ENCODE measurements at places on chromosomes 11 and 22.
A peak's percentile ranks its signal among the peaks of the same experiment; 100 is the strongest.

DNA sequence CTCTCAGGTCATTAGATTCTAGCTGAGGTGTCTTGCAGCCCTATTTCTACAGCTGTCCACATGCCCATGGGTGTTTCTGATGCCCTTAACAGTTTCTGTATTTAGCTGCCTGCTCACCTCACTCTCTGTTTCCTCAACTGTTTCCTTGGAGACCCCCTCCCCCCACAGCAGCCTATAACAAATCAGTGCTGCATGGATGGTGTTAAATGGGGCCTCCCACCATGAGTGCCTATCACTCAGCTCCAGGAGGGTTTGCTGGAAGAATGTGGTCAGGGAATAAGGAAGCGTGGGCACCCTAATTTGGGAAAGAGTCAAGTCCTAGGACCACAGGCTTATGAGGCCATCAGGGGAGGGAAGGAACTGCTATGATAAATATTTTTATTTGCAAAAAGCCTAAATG is 8.6 kb downstream of the KLHL35 start:
- DNase-seq = no peak

- no peak for DNase-seq
These were observed 16.4 kb downstream of the IFITM10 start for GRCh38 chr11:1733716-1734640.

DNA sequence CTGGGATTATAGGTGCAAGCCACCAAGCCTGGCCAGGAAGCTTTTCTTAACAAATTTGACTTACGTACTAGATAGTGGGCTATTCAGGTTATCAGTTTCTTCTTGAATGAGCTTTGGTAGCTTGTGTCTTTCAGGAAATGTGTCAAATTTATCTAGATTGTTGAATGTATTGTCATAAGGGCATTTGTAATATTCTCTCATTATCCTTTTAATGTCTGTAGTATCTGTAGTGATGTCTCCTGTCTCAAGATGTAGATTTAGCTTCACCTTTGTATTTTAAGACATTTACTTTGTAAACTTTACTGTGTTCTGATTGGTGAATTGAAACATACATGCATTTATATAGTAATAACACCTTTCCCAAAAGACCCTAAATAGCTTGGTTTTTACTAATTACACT is 20.7 kb downstream of the ARHGAP8 start:
- no peak for DNase-seq

DNA sequence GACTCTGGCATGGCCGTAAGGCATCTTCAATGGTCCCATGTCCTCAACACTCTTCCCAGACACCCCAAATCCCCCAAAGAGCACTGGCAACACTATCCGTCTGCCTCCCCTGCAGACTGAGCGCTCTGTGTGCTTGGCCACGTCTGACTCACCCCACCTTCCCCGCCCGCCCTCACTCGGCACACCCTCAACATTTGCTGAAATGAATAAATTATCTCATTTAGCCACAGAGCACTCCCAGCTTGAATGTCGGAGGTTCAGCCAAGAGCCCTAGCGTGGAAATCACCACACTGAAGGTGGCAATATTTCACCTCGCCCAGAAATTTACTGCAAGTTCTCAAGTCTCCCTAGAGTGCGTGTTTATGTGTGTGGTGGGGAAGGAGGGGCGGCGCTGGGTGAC is 46.6 kb upstream of the TCF20 start:
- DNase-seq = no peak

- DNase-seq = no peak
These were observed 2.6 kb upstream of the C11orf91 start for GRCh38 chr11:33703234-33703633.

GRCh38 chr11:114762408-114762807 is 84.1 kb downstream of the NXPE2 start:
- peak; percentile 16 for DNase-seq

- no peak for DNase-seq
These were observed 393.5 kb downstream of the TENM4 start for GRCh38 chr11:79047321-79047720.

DNA sequence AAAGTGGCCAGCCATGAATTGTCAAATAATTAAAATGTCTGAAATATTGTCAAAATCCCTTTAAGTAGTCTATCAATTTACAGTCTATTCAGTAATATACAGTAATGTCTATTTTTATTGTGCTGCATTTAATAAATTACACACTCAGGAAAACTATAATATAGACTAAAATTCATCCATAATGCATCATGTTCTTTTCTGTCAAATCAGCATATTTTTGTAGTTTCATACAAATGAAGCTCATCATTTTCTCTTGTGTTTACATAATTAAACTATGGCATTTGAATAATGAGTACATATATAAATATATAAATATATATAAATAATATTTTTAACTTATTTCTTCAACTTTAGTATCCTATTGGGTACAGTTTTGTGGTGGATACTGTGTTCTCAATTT is 868.7 kb upstream of the CHORDC1 start:
- DNase-seq = no peak

- no peak for DNase-seq
These were observed 1.5 kb downstream of the SLC2A11 start for GRCh38 chr22:23859201-23859600.

DNA sequence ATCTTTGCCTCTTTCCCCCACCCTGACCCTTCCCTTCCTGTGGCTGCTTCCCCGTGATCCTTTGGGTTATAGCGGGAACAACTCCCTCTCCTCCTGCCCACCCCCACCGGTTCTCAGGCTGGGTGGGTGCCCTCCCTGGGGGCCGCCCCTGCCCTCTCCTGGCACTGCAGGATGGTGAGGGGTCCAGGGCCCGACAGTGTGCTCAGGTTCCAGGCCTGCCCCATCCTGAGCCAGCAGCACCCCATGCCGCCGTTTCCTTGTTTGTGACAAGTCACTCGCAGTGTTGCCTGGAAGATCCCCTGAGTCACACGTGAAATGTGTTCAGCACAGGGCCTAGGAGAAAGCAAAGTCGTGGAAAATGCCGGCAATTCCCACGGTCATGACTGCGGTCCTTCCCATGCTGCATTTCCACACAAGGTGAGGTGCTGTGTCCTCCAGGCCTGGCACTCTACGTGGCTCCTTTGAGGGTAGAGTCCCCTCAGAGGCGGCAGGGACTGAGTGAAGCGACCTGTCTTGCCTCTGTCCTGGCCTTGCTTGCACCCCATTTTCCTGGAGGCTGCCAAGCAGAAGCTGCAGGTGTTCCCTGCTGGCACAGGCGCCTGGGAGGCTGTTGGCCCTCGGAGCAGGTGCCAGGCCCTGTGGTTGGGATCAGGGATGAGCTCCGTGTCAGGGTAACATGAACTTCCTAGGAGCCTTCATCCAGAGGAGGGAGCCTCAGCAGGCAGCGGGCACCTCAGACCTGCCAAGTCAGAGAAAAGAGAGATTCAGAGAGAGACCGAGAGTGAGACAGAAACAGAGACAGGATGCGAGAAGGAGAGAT is 80.5 kb upstream of the LINC01488 start:
- DNase-seq = no peak

DNA sequence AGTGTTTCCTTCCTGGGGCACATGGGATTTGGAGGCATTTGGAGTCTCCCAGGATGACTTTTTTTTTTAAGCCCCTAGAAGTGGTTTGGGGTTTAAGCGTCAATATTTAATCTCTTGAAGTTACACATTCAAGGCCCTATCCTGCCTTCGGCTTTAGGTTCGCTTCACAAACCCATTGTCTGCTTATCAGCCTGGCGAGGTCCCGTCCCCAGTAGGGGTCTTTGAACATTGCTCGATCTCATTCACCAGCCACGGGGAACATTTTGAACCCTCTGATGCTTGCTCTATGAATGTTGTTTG is 75.9 kb downstream of the KCNQ1 start:
- DNase-seq = no peak

- DNase-seq = no peak
These were observed 8.9 kb downstream of the ALX4 start for GRCh38 chr11:44300844-44301563.

DNA sequence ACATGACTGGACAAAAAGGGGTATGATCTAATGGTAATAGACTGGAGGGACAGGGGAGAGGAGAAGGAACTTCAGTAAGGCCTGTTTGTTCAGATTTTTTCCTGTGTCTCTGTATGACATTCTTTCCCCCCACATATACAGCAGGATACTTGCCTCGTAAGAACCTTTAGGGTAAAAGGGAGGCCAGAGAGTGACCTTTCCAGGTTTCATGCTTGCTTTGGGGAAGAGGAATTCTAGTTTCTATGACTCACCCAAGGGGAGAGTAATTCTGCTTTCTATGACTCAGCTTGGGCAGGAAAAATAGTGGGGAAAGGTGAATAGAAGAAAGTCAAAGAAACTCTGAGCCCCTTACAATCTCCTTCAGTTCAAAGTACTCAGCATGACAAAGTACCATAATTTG is 457.0 kb downstream of the DLG2 start:
- DNase-seq = no peak

GRCh38 chr11:47508240-47508957 is 44.5 kb downstream of the CELF1 start:
- DNase-seq = no peak

GRCh38 chr11:113289431-113290187 is 24.8 kb upstream of the TTC12 start:
- peak; percentile 19 for DNase-seq

DNA sequence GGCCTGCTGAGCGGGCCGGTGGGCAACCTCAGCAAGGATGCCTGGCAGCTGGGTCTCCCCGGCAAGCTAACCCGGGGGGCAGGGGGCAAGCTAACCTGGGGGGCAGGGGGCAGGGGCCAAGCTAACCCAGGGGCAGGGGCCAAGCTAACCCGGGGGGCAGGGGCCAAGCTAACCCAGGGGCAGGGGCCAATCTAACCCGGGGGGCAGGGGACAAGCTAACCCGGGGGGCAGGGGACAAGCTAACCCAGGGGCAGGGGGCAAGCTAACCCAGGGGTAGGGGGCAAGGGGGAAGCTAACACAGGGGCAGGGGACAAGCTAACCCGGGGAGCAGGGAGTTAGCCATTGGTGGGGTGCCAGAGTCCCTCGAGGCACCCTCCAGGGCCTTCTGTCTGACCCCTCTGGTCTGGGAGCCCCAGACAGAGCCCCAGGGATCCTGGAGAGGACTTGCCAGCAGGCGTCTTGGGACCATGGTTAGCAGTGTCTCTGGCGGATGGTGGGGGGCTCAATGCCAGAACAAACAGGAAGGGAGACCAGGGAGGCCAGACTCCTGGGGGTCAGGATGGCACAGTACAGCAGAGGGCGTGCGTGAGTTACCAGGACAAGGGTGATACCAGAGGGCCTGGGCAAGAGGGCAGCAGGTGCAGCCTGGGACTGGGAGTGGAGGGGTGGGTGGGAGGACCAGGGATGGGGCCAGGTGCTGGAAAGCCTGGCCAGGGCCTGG is 16.1 kb downstream of the IGF2 start:
- DNase-seq = no peak

DNA sequence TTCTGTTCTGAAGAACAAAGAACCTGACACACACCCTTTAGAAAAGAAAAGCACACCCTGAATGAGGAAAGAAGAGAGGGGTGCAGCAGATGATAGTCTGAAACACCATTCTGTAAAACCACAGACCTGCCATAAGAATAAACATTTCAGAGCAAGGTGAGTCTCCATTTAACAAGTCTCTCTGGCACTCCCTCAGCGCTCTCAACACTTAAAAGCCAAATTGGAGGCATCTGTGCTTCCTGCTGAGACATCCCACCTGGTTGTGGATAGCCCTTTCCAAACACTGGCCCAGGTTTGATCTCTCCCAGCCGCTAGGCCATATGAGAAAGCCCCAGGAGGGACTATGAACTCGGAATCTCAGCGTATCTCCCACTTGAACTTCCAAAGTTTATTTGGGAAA is 36.3 kb downstream of the ETS1 start:
- no peak for DNase-seq

- no peak for DNase-seq
These were observed 4.0 kb downstream of the DSCAML1 start for GRCh38 chr11:117792992-117793391.

DNA sequence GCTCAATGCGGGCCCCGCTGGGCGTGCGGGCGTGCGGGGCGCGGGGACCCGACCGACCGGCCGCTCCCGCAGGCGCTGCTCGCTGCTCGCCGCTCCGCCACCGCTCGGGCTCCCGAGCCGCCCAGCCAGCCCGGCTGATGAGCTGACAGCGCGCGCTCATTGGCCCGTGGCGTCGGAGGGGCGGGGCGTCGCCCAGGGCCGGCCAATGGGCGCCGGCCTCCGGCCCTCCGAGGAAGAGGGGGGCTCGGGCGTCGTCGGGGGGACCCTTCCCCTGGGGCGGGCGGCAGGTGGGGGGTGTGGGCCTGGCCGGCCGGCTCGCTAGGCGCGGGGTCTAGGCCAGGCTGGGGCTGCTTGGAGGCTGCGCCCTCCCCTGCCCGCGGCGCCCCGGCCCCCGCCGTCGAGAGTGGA is at the start of gene SCUBE1:
Gene SCUBE1, minus strand, starts transcription at position 111 of the 408 bp plus-strand sequence. CDS start 111 bp downstream, outside the sequence.
- DNase-seq = no peak

GRCh38 chr11:62931499-62932278 is 10.5 kb upstream of the CHRM1 start:
- DNase-seq = no peak

GRCh38 chr11:133576351-133576750 is 44.0 kb upstream of the OPCML start:
- no peak for DNase-seq

GRCh38 chr11:117908109-117908895 is 20.9 kb downstream of the TMPRSS13 start:
- DNase-seq = no peak

DNA sequence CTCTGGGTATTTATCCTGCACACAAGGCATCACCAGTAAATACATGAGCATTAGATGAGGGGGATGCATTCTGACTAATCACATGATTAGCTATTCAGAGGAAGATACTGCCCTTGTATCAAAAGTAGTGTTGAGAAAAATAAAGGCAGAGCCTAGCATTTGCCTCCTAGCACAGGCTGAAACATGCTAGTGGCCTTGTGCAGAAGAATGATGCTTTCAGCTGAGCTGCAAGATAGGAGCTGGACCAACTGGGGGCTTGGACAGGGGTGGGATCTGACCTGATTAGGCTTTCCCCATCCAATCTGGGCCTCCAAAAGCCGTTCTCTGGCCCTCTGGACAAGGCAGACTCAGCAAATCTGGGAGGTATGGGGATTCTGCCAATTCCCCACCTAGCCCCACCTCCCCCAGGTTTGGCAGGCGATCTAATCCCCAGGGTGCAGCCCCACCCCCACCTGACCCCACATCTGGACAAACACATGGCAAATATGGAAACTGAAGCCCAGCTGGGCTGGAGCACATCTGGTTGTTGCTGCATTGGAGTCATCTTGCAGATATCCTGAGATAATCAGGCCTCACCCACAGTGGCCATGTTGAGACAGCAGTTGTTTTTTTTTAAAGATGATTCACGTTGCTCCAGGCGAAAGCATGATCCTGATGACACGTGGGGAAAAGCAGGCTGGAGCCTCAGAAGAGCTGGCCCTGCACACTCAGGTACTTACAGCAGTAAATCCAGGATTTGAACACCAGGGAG is 4.4 kb upstream of the MISFA start:
- peak; percentile 86 for DNase-seq
